Effector CD4-positive, alpha-beta T cell (primary cell): ENCODE measurements at places on chromosomes 3 and 15.

DNA sequence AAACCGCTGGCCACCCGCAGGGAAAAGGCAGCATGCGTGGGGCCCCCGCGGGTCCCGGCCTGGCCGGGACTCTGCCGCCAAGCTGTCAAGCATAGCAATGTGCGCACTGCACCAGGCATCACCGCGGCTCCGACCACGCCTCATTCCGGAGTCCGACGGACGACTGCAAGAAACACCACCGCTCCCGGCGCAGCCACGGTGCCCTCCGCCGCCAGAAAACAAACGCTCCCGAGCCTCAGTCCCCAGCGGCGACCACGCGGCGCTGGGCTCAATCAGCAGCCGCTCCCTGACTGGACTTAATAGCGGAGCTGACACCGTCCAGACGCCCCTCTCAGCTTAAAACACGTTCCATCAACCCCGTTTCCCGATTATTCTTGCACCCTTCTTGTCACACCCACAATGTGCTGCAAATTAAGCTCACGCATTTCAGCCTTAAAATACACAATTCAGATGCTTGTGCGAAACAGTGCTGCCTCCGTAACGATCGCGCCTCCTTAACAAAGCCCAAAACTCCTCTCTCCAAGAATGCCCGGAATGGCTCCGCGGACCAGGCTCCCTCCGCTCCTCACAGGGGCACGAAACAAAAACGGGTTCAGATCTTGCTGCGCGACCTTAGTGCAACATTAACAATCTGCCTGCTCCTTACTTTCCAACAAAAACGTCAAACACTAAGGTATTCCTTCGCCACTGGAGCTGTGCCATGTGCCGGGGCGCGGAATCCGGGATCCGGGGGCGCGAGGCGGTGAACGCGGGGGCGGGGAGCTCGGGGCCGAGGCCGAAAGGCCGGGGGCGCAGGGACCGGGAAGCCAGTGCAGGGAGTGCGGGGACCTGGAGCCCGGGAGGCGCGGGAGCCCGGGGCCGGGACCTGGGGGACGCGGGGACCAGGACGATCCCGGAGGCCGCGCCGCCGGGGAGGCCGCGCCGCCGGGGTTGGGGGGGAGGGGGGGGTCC, 655 bp downstream of the CYFIP1 start:
- DNase-seq = no peak

- DNase-seq = no peak
These were observed 25.7 kb upstream of the ANO10 start for GRCh38 chr3:43647331-43648166.

GRCh38 chr15:74327756-74328155, 39.7 kb downstream of the CYP11A1 start:
- DNase-seq = no peak

- no peak for DNase-seq
These were observed 1.2 kb downstream of the EOGT start for GRCh38 chr3:69012100-69012799.

GRCh38 chr3:113441051-113441770, at the start of gene CFAP44:
Gene CFAP44, minus strand, starts transcription at chr3:113441493. Its CDS starts 7,829 bp downstream, at chr3:113433664.
- peak; percentile 4 for DNase-seq
